Gastrocnemius medialis (tissue), 4 donors: ENCODE measurements at places on chromosomes 1 and 21.

DNA sequence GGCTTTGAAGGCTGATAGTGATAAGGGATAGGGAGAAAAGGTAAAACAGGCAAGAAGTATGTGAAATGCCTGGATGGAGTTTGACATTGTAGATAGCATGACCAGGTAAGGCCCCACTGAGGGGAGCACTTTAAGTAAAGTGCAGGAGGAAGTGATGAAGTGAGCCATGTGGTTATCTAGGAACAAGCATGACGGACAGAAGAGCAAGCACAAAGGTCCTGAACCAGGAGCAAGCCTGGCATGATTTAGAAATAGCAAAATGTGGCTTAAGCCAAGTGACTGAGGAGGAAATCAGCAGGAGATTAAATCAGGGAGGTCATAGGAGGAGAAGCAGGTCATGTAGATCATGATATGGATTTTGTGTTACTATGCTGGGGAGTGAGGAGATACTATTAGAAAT is 129.2 kb downstream of the GLUL start:
- H3K27me3 ChIP-seq = no peaks in the 10 kb centered on the region
- H3K36me3 ChIP-seq = no peaks in the 10 kb centered on the region
- H3K4me3 ChIP-seq = no peak overlapping the region
- H3K4me1 ChIP-seq = peaks cover 9% of the 10 kb centered on the region

DNA sequence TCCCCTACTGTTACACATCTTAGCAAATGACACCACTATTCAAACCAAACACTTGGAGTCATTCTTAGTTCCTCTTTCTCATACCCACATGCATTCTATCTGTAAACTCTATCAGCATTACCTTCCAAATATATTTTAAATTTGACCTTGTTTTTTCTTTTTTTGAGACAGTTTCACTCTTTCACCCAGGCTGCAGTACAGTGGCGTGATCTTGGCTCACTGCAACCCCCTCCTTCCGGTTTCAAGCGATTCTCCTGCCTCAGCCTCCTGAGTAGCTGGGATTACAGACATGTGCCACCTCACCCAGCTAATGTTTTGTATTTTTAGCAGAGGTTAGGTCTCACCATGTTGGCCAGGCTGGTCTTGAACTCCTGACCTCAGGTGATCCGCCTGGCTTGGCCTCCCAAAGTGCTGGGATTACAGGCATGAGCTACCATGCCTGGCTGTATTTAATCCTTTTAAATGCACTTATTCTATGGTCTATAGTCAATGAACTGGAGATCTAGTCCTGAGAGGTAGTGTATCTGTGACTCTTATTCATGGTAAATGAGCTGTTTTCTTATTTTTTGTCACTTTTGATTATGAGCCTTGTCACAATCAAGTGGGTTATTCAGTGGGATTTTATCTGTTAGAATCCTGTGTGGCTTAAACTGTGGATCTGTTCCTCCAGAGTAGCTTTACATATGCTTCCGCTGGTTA is 73.1 kb downstream of the GATAD2B start:
- H3K4me1 ChIP-seq = no peaks in the 10 kb centered on the region
- H3K27me3 ChIP-seq = no peaks in the 10 kb centered on the region
- no peak overlapping the region for H3K27ac ChIP-seq
- no peaks in the 10 kb centered on the region for H3K36me3 ChIP-seq
- no peak overlapping the region for H3K4me3 ChIP-seq
- no peak for DNase-seq

- no peaks in the 10 kb centered on the region for H3K27me3 ChIP-seq
- DNase-seq = peak; percentile 65
- no peak overlapping the region for H3K4me3 ChIP-seq
- H3K36me3 ChIP-seq = no peaks in the 10 kb centered on the region
- H3K27ac ChIP-seq = peak overlapping the region; percentile 69
- H3K4me1 ChIP-seq = peaks cover 3% of the 10 kb centered on the region
These were observed 8.4 kb upstream of the KCNN3 start for GRCh38 chr1:154878371-154879037.

GRCh38 chr1:34270181-34270580 is 93.5 kb downstream of the C1orf94 start:
- no peak overlapping the region for H3K27ac ChIP-seq
- no peaks in the 10 kb centered on the region for H3K4me1 ChIP-seq
- H3K27me3 ChIP-seq = peaks cover 3% of the 10 kb centered on the region
- no peak overlapping the region for H3K4me3 ChIP-seq
- no peak for DNase-seq

GRCh38 chr1:104629589-104629988 is 879.9 kb downstream of the AMY1C start:
- no peak for DNase-seq
- H3K36me3 ChIP-seq = no peaks in the 10 kb centered on the region
- H3K4me3 ChIP-seq = no peak overlapping the region
- H3K27ac ChIP-seq = no peak overlapping the region
- no peaks in the 10 kb centered on the region for H3K27me3 ChIP-seq
- no peaks in the 10 kb centered on the region for H3K4me1 ChIP-seq

- H3K4me1 ChIP-seq = no peaks in the 10 kb centered on the region
- no peaks in the 10 kb centered on the region for H3K27me3 ChIP-seq
- DNase-seq = no peak
- no peak overlapping the region for H3K27ac ChIP-seq
- H3K4me3 ChIP-seq = no peak overlapping the region
These were observed 113.6 kb upstream of the IGSF21 start for GRCh38 chr1:17994046-17994445.

DNA sequence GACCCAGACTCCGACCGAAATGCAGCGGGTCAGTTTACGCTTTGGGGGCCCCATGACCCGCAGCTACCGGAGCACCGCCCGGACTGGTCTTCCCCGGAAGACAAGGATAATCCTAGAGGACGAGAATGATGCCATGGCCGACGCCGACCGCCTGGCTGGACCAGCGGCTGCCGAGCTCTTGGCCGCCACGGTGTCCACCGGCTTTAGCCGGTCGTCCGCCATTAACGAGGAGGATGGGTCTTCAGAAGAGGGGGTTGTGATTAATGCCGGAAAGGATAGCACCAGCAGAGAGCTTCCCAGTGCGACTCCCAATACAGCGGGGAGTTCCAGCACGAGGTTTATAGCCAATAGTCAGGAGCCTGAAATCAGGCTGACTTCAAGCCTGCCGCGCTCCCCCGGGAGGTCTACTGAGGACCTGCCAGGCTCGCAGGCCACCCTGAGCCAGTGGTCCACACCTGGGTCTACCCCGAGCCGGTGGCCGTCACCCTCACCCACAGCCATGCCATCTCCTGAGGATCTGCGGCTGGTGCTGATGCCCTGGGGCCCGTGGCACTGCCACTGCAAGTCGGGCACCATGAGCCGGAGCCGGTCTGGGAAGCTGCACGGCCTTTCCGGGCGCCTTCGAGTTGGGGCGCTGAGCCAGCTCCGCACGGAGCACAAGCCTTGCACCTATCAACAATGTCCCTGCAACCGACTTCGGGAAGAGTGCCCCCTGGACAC is 534 bp downstream of the C1orf56 start:
- H3K27ac ChIP-seq = peak overlapping the region; percentile 91
- H3K27me3 ChIP-seq = no peaks in the 10 kb centered on the region
- peak; percentile 58 for DNase-seq
- H3K4me1 ChIP-seq = peaks cover 6% of the 10 kb centered on the region
- peak overlapping the region; percentile 72 for H3K4me3 ChIP-seq

GRCh38 chr1:87462894-87463293 is 134.2 kb downstream of the LMO4 start:
- no peaks in the 10 kb centered on the region for H3K27me3 ChIP-seq
- H3K36me3 ChIP-seq = no peaks in the 10 kb centered on the region
- H3K4me1 ChIP-seq = peaks cover 8% of the 10 kb centered on the region
- DNase-seq = no peak
- no peak overlapping the region for H3K4me3 ChIP-seq

GRCh38 chr1:53144201-53144600 is 1.8 kb upstream of the SLC1A7 start:
- H3K4me3 ChIP-seq = no peak overlapping the region
- H3K36me3 ChIP-seq = no peaks in the 10 kb centered on the region
- H3K27ac ChIP-seq = no peak overlapping the region
- H3K27me3 ChIP-seq = no peaks in the 10 kb centered on the region
- DNase-seq = no peak
- peaks cover 6% of the 10 kb centered on the region for H3K4me1 ChIP-seq

- no peak overlapping the region for H3K27ac ChIP-seq
- no peak for DNase-seq
- no peaks in the 10 kb centered on the region for H3K36me3 ChIP-seq
- no peak overlapping the region for H3K4me3 ChIP-seq
- H3K27me3 ChIP-seq = no peaks in the 10 kb centered on the region
These were observed 4.0 kb downstream of the H3-3A start for GRCh38 chr1:226066415-226067078.

- no peak for DNase-seq
- H3K36me3 ChIP-seq = no peaks in the 10 kb centered on the region
- H3K27ac ChIP-seq = no peak overlapping the region
- H3K4me1 ChIP-seq = no peaks in the 10 kb centered on the region
- no peak overlapping the region for H3K4me3 ChIP-seq
These were observed 42.9 kb downstream of the CAMK2N1 start for GRCh38 chr1:20442920-20443625.

- H3K36me3 ChIP-seq = no peaks in the 10 kb centered on the region
- H3K4me3 ChIP-seq = no peak overlapping the region
- H3K27me3 ChIP-seq = no peaks in the 10 kb centered on the region
- peaks cover 16% of the 10 kb centered on the region for H3K4me1 ChIP-seq
These were observed 34.1 kb downstream of the PDPN start for GRCh38 chr1:13617773-13618172.

DNA sequence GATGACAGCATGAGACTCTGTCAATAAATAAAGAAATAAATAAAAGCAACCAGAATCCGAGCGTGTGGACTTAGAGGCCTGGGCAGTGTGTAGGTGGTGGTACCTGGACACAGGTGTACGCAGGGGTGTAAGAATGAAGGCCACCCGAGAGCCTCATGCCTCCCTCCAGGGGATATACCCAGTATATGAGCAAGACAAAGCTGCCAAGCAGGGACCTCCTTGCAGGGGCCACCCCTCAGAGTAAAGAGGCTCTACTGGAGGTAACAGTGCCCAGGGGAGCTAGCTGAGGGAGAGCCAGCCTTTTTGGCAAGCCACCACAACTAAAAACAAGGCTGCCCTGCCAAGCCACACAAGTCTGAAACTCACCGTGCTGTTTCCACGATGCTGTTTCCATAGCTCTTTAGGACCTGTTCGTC is 179.2 kb upstream of the RAB4A start:
- H3K27me3 ChIP-seq = no peaks in the 10 kb centered on the region
- DNase-seq = no peak
- no peak overlapping the region for H3K27ac ChIP-seq
- H3K4me1 ChIP-seq = peaks cover 11% of the 10 kb centered on the region

GRCh38 chr1:52709016-52709415 is 10.9 kb upstream of the COA7 start:
- no peak for DNase-seq
- H3K4me3 ChIP-seq = no peak overlapping the region
- no peaks in the 10 kb centered on the region for H3K27me3 ChIP-seq
- H3K36me3 ChIP-seq = no peaks in the 10 kb centered on the region

GRCh38 chr1:55931081-55931940 is 648.1 kb downstream of the PLPP3 start:
- H3K4me1 ChIP-seq = no peaks in the 10 kb centered on the region
- no peak overlapping the region for H3K4me3 ChIP-seq
- no peak for DNase-seq
- no peaks in the 10 kb centered on the region for H3K27me3 ChIP-seq

DNA sequence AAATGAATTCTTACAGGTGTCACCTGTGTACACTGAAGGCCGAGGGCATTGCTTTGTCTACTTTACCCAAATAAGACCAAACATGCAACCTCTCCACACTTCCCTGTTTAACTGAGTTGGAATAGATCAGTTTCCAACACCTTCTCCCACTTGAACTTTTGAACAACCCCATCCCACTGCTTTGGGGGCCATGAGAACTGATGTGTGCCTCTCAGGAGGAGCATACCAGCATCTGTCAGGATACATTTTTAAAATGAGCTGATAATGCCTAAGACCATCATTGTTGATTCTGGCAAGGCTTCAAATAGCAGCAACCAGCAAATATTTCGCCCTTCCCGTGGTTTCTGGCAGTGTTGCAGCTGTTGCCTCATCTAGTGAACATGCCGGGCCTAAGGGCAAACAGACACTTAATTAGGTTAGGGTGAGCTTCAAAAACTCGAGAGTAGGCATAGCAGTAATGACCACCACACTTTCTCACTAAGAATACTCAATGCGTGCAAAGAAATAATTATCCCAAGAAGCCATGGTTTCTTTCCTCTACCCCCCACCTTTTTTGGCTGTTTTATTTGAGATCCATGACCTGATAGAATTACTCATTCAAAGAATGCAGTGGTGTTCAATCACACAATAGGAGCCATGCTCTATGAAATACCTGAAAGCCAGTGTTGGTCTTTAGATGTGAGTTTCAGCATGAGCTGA is 63.7 kb downstream of the MAP10 start:
- H3K36me3 ChIP-seq = no peaks in the 10 kb centered on the region
- no peaks in the 10 kb centered on the region for H3K4me1 ChIP-seq
- H3K27ac ChIP-seq = no peak overlapping the region
- DNase-seq = no peak
- no peaks in the 10 kb centered on the region for H3K27me3 ChIP-seq
- no peak overlapping the region for H3K4me3 ChIP-seq

GRCh38 chr1:2214541-2215241 is 13.4 kb upstream of the SKI start:
- H3K27me3 ChIP-seq = no peaks in the 10 kb centered on the region
- H3K36me3 ChIP-seq = no peaks in the 10 kb centered on the region
- no peak overlapping the region for H3K4me3 ChIP-seq

- no peaks in the 10 kb centered on the region for H3K36me3 ChIP-seq
- no peak for DNase-seq
- H3K27me3 ChIP-seq = no peaks in the 10 kb centered on the region
- H3K4me3 ChIP-seq = no peak overlapping the region
- H3K27ac ChIP-seq = no peak overlapping the region
These were observed 69.7 kb upstream of the RGL1 start for GRCh38 chr1:183735069-183735860.

- no peaks in the 10 kb centered on the region for H3K36me3 ChIP-seq
- no peak overlapping the region for H3K27ac ChIP-seq
- no peak for DNase-seq
- H3K4me1 ChIP-seq = no peaks in the 10 kb centered on the region
These were observed 31.5 kb upstream of the KCNN3 start for GRCh38 chr1:154901591-154901990.

DNA sequence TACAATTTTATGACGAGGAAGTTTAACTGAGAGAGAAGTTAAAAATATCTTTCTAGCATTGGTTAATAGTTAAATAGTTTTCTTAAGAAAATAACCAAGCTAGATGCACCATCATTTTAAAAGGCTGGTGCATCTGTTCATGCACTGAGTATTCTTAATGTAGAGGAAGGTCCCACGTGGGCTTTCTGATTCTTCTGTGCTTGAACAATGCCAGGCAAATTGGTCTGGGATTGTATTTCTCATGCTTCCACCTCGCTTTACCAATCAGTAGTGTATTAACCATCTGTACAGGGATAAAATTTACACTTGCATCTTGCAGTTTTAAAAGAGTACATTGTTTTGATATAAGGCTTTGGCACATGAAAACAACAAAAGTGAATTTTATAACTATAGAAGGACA is 47.4 kb upstream of the MTF2 start:
- H3K4me3 ChIP-seq = no peak overlapping the region
- no peaks in the 10 kb centered on the region for H3K36me3 ChIP-seq
- H3K27ac ChIP-seq = no peak overlapping the region
- DNase-seq = no peak

- no peaks in the 10 kb centered on the region for H3K36me3 ChIP-seq
- H3K27me3 ChIP-seq = no peaks in the 10 kb centered on the region
- H3K4me1 ChIP-seq = no peaks in the 10 kb centered on the region
- DNase-seq = no peak
These were observed 9.8 kb upstream of the FNBP1L start for GRCh38 chr1:93437976-93438605.

- no peaks in the 10 kb centered on the region for H3K27me3 ChIP-seq
- H3K4me3 ChIP-seq = peak overlapping the region; percentile 88
- no peak for DNase-seq
- peaks cover 53% of the 10 kb centered on the region for H3K4me1 ChIP-seq
- H3K36me3 ChIP-seq = no peaks in the 10 kb centered on the region
These were observed 829 bp downstream of the SPEN start for GRCh38 chr1:15848143-15848928.
